ENCODE measurements at places on chromosomes 6 and 20.
A peak's percentile ranks its signal among the peaks of the same experiment; 100 is the strongest.

- DNase-seq, result no peak
These were observed 206.0 kb downstream of the EYS start for GRCh38 chr6:65501045-65501444.

- no peak for DNase-seq
These were observed 6.5 kb downstream of the DDO start for GRCh38 chr6:110408901-110409300.

GRCh38 chr6:12720310-12720709, 3.7 kb downstream of the PHACTR1 start:
- DNase-seq, result no peak

GRCh38 chr6:144951730-144952437, 666.7 kb downstream of the UTRN start:
- DNase-seq, result no peak

GRCh38 chr20:15544742-15545141, 1028.5 kb downstream of the KIF16B start:
- DNase-seq, result no peak

GRCh38 chr6:168577496-168577895, 136.5 kb downstream of the SMOC2 start:
- no peak for DNase-seq

- no peak for DNase-seq
These were observed 8.8 kb downstream of the TENT5A start for GRCh38 chr6:81743649-81744048.

DNA sequence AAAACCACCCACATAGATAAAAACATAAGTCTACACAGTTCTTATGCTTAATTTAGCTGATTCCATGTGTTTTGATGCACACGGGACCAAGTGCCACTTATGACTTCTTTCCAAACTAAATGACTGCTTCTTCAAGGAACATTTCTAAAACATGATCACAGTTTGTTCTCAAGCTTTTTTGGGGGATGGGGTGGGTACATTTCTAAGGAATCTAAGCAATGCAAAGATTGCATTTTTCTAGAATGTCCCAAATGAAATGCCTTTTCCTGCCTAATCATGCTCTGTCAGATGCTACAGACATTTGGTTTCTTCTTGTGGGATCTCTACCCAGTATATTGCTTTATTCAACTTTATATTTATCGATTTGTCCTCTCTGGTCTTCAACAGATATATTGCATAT, 496.8 kb upstream of the JAG1 start:
- no peak for DNase-seq

DNA sequence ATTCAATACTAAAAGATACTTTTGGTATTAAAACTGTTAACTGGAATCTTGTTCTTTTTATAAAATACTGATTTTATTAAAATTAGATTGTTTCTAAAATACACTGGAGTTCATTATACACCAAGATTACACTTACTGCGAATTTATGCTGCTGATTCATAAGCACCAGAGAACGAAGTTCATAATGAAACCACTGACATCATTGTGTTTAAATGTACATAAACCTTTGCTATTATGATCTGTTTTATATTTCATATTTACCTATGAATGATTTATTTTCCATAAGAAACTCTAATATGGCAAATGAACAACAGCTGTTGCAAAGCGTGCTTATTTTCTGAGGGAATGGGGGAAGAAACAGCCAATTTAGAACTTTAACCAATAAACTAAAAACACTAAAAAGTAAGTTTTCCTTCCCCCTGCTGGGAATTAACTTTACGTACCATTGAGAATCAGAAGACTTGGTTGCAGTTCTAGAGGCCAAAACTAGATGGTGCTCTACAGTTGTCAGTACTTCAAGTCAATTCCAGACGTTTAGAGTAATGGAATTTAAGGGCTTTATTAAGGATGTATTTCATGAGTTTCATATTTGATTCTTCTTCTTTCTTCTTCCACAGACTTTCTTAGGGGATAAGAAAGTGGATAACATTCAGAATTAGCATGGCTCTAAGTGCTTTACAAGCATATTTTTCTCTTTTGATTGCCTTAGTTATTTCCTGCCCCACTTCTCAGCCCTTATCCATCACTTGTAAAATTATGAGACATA, 30.8 kb upstream of the COL19A1 start:
- DNase-seq, result no peak

GRCh38 chr20:32535316-32535952, 49.7 kb downstream of the NOL4L start:
- no peak for DNase-seq

- DNase-seq, result no peak
These were observed 41.8 kb downstream of the SF3B5 start for GRCh38 chr6:144053601-144054000.

GRCh38 chr6:133306931-133307330, 65.8 kb downstream of the EYA4 start:
- no peak for DNase-seq

DNA sequence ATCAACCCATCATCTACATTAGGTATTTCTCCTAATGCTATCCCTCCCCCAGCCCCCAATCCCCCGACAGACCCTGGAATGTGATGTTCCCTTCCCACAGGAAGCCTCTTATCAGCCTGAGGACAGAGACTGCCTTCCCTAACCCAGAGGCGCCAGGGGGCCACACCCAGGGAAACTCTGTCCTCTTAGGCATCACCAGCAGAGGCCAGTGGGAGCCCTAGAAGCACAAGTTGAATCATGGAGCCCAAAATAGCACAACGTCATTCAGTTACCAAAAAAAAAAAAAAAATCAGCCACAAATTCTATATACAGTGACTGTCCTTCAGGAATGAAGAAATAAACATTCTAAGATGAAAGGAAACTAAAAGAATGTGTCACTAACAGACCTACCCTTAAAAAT, 625.7 kb downstream of the TFAP2A start:
- no peak for DNase-seq

DNA sequence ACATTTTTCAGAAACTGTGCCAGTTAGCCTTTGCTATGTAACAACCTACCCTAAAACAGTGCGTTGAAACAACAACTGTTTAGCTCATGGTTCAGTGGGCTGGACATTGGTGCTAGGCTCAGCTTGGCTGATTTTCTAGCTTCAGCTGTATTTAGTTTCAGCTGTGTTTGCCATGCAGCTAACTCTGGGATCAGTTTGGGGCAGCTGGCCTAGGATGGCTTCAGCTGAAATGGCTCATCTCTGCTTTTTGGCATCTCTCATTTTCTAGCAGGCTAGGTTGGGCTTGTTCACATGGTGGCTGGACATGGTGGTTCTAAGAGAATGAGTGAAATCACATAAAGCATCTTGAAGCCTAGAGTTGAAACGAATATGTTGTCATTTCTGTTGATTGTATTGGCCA, 464.2 kb downstream of the QKI start:
- DNase-seq, result no peak

DNA sequence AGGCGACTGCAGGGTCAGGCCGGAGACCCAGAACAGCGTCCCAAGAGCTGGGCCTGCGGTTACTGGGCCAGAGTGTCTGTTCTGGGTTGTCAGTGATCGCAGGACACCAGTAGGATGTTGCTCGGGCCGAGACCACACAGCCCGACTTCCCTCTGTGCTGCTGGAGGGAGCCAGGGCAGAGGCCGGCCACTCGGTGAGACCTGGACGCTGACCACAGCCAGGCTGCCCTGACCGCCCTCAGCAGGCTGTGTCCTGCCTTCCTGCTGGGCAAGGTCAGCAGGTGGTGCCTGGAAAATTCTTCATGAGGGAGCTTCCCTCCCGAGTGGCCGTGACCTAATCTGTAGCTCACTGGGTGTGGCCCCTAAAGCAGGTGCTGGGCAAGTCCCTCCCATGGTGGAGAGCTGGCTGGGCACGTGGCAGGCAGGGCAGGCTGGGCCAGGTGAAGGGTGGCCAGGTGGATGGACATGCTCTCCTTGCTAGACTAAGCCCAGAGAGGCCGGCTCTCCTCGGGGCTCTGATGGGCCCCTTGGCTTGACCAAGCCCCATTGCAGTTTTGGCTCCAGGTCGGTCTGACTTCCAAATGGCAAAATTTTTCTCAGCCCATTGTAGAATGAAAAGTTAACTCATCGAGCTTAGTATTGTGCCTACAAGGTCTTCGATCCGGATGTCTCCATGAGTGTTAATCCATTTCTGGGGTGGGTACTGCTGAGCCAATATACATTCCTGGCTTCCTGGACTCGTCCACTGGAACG, 1.9 kb downstream of the SLCO4A1 start:
- no peak for DNase-seq

DNA sequence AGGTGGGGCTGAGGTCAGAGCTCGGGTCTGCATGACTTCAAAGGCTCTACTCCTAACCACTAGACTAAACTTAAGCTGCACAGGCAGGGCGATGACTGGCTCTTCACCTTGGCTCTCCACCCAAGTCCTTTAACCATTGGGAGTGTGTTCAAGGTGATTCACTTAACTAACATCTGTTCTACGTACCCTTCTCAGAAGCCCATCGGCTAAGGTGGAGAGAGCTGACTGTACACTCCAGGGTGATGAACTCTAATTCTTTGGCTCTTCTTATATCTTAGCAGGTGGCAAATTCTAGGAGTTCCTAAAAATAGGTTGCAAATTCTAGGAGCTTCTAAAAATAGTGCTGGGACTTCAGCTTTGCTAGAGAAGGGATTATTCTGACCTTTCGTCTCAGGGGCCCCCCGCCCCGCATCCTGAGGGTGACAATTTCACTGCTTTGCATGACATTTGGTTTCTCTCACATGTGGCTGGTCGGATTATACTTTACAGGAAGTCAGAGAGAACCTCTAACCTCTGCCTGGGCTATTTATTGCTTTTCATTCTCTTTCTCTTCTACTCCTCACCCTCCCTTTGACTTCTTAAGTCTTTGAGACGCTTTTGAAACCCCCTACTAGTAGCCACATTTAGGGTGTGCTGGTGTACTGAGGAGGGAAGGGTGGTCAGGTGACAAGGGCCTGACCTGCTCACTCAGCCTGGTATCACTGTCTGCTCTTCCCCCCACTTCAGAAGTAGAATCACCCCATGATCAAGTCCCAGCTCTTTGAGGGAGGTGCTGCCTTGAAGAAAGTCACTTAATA, 55.5 kb downstream of the PRDM1 start:
- DNase-seq, result peak; percentile 55

DNA sequence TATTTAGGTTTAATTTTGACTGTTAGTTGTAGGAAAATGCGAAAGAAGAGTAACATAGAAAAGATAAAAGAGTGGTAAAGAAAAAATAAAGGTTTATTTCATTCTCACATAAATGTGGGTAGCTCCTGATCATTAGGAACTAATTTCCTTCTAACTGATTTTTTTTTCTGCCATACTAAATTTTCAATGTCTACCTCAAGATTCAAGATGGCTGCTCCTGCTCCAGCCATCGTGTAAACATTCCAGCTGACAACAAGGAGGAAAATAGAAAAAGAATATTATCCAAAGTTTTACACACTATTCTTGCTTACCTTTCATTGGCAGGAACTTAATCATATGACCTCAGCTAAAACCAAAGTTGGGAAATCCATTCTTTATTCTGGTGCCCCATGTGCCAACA, 488.2 kb downstream of the LMBRD1 start:
- no peak for DNase-seq

DNA sequence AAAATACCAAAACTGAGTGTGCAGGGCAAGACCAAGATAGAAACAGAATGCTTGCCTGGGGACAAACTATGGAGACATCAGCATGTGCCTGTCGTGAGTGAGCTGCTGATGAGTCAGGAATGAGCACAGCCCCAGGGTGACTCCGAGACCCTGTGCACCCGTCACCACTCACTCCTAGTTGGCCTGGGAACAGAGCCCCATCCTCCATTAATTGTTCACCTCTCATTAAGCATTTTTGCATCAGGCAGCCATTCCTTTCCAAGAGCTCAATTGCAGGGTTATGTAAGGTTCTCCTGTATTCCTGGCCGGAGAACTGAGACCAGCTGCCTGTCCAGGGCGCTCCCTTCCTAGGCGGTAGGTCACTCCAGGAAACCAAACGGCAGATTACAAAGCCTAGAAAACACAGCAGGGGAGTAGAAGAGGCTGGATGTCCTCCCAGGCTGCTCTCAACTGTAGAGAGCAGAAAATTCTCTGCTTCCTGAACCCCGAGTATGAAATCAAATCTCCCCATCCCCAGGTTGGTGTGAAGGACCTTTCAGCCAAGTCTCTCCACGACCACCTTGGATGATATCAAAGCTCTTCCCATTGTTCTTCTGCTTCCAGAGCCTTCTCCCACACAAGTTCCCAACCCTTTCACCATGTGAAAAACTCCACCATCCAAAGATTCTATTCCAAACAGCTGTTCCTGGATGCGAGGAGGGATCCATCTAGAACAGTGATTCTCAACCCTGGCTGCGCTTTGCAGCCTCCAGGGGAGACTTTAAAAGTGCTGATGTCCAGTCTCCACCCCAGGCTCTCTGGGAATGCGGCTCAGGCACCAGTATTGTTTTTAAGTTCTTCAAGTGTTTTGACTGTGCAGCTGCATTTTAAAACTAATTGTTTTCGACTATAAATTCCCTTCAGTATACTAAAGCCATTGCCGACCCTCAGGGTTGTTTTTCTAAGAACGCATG, 532.6 kb upstream of the JARID2 start:
- DNase-seq, result no peak

Measured in stimulated activated CD8-positive, alpha-beta memory T cell treated with anti-CD3 and anti-CD28 coated beads, Interleukin-4, amount 100 ng/mL, for 24 hours (primary cell).